ENCODE measurements at places on chromosomes 7 and 10. TPM values are rescaled to one million over a fixed set of nuclear protein-coding genes. Genes with fewer than 3 reads are reported as not detected.

The SNX13 gene
- total RNA-seq = 59.4 TPM

The ACTL6B gene
- total RNA-seq = not detected

The PRPS1L1 gene
- total RNA-seq = not detected

The NUTM2E gene
- total RNA-seq = 0.20 TPM

The ABCC2 gene
- 2.1 TPM for total RNA-seq

The GPR141 gene
- total RNA-seq = 5.7 TPM

The ZPBP gene
- total RNA-seq = not detected

The KLLN gene
- total RNA-seq = 0.59 TPM

The TLL2 gene
- 0.20 TPM for total RNA-seq

The FEZF1 gene
- not detected for total RNA-seq

The NPY gene
- not detected for total RNA-seq

The STEAP1B gene
- 2.0 TPM for total RNA-seq

The NFE2L3 gene
- 12.3 TPM for total RNA-seq

The PHYH gene
- total RNA-seq = 21.6 TPM

The IGF2BP3 gene
- total RNA-seq = 44.8 TPM

The ITGA8 gene
- 17.5 TPM for total RNA-seq

The FLNC gene
- total RNA-seq = 106 TPM

The AKR1D1 gene
- total RNA-seq = not detected

The PCGF5 gene
- total RNA-seq = 23.8 TPM

The RHOBTB1 gene
- total RNA-seq = 22.8 TPM

The AS3MT gene
- 8.9 TPM for total RNA-seq

The ADCYAP1R1 gene
- 3.9 TPM for total RNA-seq

The TACC2 gene
- total RNA-seq = 40.2 TPM

The HMX3 gene
- total RNA-seq = not detected

The PRSS1 gene
- total RNA-seq = not detected

The ABCA13 gene
- 5.6 TPM for total RNA-seq

The CYP2C19 gene
- 0.69 TPM for total RNA-seq

The PPP2R2D gene
- total RNA-seq = 39.4 TPM

The TSPAN13 gene
- 19.7 TPM for total RNA-seq

The FFAR4 gene
- total RNA-seq = 1.6 TPM

The TUBB8 gene
- total RNA-seq = not detected

The FAM20C gene
- total RNA-seq = 11.8 TPM

The TUBAL3 gene
- total RNA-seq = 0.20 TPM

The C10orf67 gene
- 0.30 TPM for total RNA-seq

The NT5C3A gene
- total RNA-seq = 53.1 TPM

The SFRP5 gene
- total RNA-seq = 1.7 TPM

The ECHDC3 gene
- total RNA-seq = 17.0 TPM

The EIF3A gene
- total RNA-seq = 93.5 TPM

The HSPA12A gene
- 11.2 TPM for total RNA-seq

The PNPLA8 gene
- total RNA-seq = 37.3 TPM

The NFKB2 gene
- total RNA-seq = 20.5 TPM

The PLAU gene
- 29.1 TPM for total RNA-seq

The SLC16A9 gene
- total RNA-seq = 6.5 TPM
